ENCODE measurements at places on chromosomes 5 and 9.

GRCh38 chr9:104772714-104773510 is 9.0 kb downstream of the NIPSNAP3B start:
- H3K36me3 ChIP-seq = no peaks in the 10 kb centered on the region
- H3K27me3 ChIP-seq = no peaks in the 10 kb centered on the region
- H3K4me3 ChIP-seq = no peak overlapping the region
- no peak overlapping the region for H3K27ac ChIP-seq

- H3K27ac ChIP-seq = no peak overlapping the region
- H3K36me3 ChIP-seq = no peaks in the 10 kb centered on the region
- DNase-seq = no peak
- no peak overlapping the region for H3K4me3 ChIP-seq
Measured at GRCh38 chr9:69658987-69659675, 13.0 kb downstream of the APBA1 start.

DNA sequence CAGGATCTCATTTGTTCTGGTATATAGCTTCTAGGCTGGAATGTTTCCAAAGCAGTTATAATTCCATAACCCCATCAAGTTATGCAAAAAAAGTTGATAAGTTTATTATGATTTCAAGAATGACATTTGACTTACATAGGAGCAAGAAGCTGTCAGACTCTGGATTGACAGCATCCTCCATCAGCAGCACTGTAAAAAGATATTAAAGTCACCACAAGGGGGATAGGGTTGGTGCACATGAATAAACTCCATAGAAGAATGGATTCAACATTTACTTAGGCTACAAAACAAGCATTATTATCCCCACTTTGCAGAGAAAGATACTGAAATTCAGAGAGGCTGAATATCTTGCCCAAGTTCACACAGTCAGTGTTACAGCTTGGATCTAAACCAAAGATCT is 208.9 kb upstream of the SLC30A5 start:
- H3K4me3 ChIP-seq = no peak overlapping the region
- H3K27me3 ChIP-seq = no peaks in the 10 kb centered on the region
- peak; percentile 29 for DNase-seq
- H3K4me1 ChIP-seq = no peaks in the 10 kb centered on the region
- no peak overlapping the region for H3K27ac ChIP-seq
- no peaks in the 10 kb centered on the region for H3K36me3 ChIP-seq

- no peaks in the 10 kb centered on the region for H3K27me3 ChIP-seq
- no peak for DNase-seq
- H3K36me3 ChIP-seq = no peaks in the 10 kb centered on the region
- H3K4me3 ChIP-seq = no peak overlapping the region
Measured at GRCh38 chr5:36660397-36661049, 54.1 kb downstream of the SLC1A3 start.

DNA sequence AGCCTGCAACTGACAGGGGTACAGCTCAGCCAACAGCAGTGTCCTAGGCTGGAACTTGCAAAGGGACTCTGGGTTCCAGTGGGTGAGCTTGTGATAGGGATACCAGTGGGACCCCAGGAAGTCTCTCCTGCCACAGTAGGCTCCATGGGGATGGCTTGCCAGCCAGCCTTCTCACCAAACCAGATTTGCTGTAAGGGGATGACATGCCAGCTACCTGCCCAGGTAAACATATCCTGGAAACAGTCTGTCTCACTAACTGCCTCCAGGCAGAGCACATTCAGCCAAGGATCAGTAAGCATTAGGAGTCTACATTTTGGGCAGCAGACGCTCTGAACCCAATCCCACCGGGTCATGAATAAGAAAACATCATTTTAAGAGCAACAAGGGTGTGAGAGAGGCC is 49.9 kb downstream of the SIL1 start:
- no peak overlapping the region for H3K27ac ChIP-seq
- peaks cover 3% of the 10 kb centered on the region for H3K4me1 ChIP-seq
- DNase-seq = no peak
- H3K36me3 ChIP-seq = no peaks in the 10 kb centered on the region
- H3K27me3 ChIP-seq = no peaks in the 10 kb centered on the region

DNA sequence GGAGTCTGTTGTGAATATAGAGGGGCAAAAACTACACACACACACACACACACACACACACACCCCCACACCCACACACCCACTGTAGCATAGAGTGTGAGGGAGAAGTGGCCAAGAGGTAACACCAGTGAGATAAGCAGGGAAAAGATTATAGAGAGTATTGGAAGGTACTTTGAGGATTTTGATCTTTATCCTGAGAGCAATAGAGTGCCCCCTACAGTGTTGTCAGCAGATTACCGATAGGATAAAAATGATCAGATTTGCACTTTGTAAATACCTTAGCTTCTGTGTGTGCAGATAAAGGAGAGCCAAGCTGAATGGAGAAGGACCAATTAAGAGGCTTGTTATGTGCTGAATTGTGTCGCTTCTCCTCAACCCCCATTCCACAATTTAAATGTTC is 32.3 kb downstream of the ERCC6L2 start:
- no peaks in the 10 kb centered on the region for H3K36me3 ChIP-seq
- peak; percentile 83 for DNase-seq
- no peak overlapping the region for H3K27ac ChIP-seq

- H3K36me3 ChIP-seq = no peaks in the 10 kb centered on the region
- no peaks in the 10 kb centered on the region for H3K4me1 ChIP-seq
- H3K27ac ChIP-seq = no peak overlapping the region
- no peaks in the 10 kb centered on the region for H3K27me3 ChIP-seq
- DNase-seq = no peak
Measured at GRCh38 chr5:19891658-19892057, 96.3 kb downstream of the CDH18 start.

- DNase-seq = peak; percentile 73
- no peaks in the 10 kb centered on the region for H3K36me3 ChIP-seq
- H3K4me1 ChIP-seq = peaks cover 4% of the 10 kb centered on the region
Measured at GRCh38 chr5:109030360-109031143, 282.9 kb downstream of the FER start.

DNA sequence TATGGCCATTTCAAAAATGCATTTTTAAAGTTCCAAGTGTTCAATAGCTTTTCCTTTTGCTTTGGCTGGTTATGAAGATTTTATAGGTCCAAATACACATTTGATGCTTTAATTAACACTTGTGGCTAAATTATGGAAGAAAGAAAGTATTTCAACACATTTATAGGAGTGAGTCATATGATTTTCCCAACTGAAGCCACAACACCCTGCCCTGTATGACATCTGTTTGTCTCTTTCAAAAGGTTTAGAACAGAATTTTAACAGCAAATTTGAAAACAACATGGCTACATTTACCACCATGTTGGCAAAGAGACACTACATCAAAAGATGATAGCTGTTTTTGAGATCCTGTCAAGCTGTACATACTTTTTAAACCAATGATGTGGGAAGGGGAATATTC is 99.4 kb downstream of the TMEM174 start:
- no peak overlapping the region for H3K4me3 ChIP-seq
- H3K4me1 ChIP-seq = no peaks in the 10 kb centered on the region
- no peak overlapping the region for H3K27ac ChIP-seq
- DNase-seq = no peak
- H3K27me3 ChIP-seq = no peaks in the 10 kb centered on the region
- no peaks in the 10 kb centered on the region for H3K36me3 ChIP-seq

- H3K4me3 ChIP-seq = no peak overlapping the region
- DNase-seq = no peak
- H3K27ac ChIP-seq = no peak overlapping the region
- H3K4me1 ChIP-seq = no peaks in the 10 kb centered on the region
- H3K27me3 ChIP-seq = no peaks in the 10 kb centered on the region
Measured at GRCh38 chr9:112520069-112520468, 33.4 kb downstream of the KIAA1958 start.

GRCh38 chr5:78629624-78630023 is 18.9 kb downstream of the LHFPL2 start:
- H3K27me3 ChIP-seq = no peaks in the 10 kb centered on the region
- no peak overlapping the region for H3K27ac ChIP-seq
- no peak overlapping the region for H3K4me3 ChIP-seq
- peaks cover 38% of the 10 kb centered on the region for H3K4me1 ChIP-seq
- DNase-seq = no peak
- H3K36me3 ChIP-seq = no peaks in the 10 kb centered on the region

- no peak overlapping the region for H3K4me3 ChIP-seq
- H3K27ac ChIP-seq = no peak overlapping the region
- peaks cover under 1% of the 10 kb centered on the region for H3K4me1 ChIP-seq
Measured at GRCh38 chr9:4339357-4339756, 39.5 kb upstream of the GLIS3 start.

- no peak overlapping the region for H3K27ac ChIP-seq
- H3K36me3 ChIP-seq = no peaks in the 10 kb centered on the region
- no peaks in the 10 kb centered on the region for H3K27me3 ChIP-seq
- H3K4me1 ChIP-seq = no peaks in the 10 kb centered on the region
Measured at GRCh38 chr9:129398101-129398960, 220.3 kb upstream of the IER5L start.

GRCh38 chr5:174329738-174330137 is 284.2 kb downstream of the NSG2 start:
- H3K4me1 ChIP-seq = peaks cover 5% of the 10 kb centered on the region
- no peaks in the 10 kb centered on the region for H3K27me3 ChIP-seq
- H3K27ac ChIP-seq = no peak overlapping the region
- DNase-seq = no peak
- no peak overlapping the region for H3K4me3 ChIP-seq
- no peaks in the 10 kb centered on the region for H3K36me3 ChIP-seq

DNA sequence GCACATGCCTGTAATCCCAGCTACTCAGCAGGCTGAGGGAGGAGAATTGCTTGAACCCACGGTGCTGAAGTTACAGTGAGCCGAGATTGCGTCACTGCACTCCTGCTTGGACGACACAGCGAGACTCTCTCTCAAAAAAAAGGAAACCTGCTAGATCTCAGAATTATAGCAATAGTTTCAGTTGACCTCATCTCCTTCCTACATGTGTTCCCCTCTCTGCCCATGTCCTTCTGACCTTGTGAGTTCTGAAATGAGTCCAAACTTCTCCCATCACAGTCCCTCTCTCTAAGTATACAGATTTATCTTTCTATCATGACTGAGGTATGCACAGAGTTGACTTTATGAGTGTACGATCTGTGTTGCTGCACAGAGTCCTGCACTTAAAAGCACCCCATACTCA is 44.6 kb upstream of the SHOC1 start:
- H3K4me1 ChIP-seq = no peaks in the 10 kb centered on the region
- no peaks in the 10 kb centered on the region for H3K27me3 ChIP-seq
- H3K27ac ChIP-seq = no peak overlapping the region

GRCh38 chr5:67610186-67610912 is 413.8 kb upstream of the CD180 start:
- no peak overlapping the region for H3K27ac ChIP-seq
- no peaks in the 10 kb centered on the region for H3K36me3 ChIP-seq
- no peaks in the 10 kb centered on the region for H3K4me1 ChIP-seq
- no peak overlapping the region for H3K4me3 ChIP-seq

DNA sequence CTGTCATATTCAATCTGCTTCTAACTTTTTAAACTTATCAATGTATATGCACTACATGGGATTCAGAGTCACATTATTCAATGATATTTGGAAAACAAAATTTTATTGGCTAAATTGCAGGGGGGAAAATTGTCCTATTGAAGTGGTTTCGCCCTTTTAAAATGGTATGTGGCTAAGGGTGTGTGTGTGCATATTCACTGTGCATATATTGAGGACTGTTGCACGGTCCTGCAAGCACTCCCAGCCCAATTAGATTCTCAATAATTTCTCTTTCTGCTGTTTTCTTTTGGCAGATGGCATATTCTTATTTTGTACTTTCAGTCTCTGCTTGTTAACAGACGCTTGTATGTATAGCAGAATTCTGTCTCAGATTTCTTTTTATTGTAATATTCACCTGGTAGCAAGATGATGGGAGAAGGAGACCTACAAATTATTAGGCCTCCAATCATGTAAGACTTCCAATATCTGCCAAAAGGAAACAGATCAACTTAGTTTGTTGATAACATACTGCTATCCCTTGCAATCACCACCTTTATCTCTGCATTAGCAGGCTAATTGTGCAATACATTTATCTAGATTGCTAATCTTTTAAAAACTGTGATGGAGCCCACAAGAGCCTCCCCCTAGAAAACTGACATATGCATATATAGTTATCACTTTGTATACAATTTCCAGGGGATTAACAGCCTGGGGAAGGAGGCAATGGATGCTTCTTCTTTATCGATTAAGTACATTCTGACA is 411.5 kb downstream of the PLK2 start:
- no peak overlapping the region for H3K4me3 ChIP-seq
- H3K4me1 ChIP-seq = peaks cover 2% of the 10 kb centered on the region
- no peak overlapping the region for H3K27ac ChIP-seq
- peak; percentile 66 for DNase-seq

- no peak for DNase-seq
- no peak overlapping the region for H3K27ac ChIP-seq
Measured at GRCh38 chr5:141691286-141691866, 9.3 kb upstream of the ARAP3 start.

- H3K36me3 ChIP-seq = no peaks in the 10 kb centered on the region
- H3K27ac ChIP-seq = no peak overlapping the region
- H3K4me3 ChIP-seq = no peak overlapping the region
- H3K27me3 ChIP-seq = no peaks in the 10 kb centered on the region
- H3K4me1 ChIP-seq = no peaks in the 10 kb centered on the region
Measured at GRCh38 chr5:67032921-67033664, 163.5 kb downstream of the CD180 start.

- DNase-seq = no peak
- no peak overlapping the region for H3K4me3 ChIP-seq
- no peaks in the 10 kb centered on the region for H3K27me3 ChIP-seq
- H3K4me1 ChIP-seq = no peaks in the 10 kb centered on the region
Measured at GRCh38 chr5:68007451-68007850, 208.1 kb upstream of the PIK3R1 start.

- no peaks in the 10 kb centered on the region for H3K4me1 ChIP-seq
- H3K4me3 ChIP-seq = no peak overlapping the region
- no peak overlapping the region for H3K27ac ChIP-seq
- no peaks in the 10 kb centered on the region for H3K36me3 ChIP-seq
- no peak for DNase-seq
Measured at GRCh38 chr5:73254642-73255041, 81.6 kb downstream of the TMEM174 start.

GRCh38 chr5:170293273-170293672 is 4.3 kb downstream of the LCP2 start:
- H3K4me1 ChIP-seq = peaks cover 2% of the 10 kb centered on the region
- H3K27me3 ChIP-seq = no peaks in the 10 kb centered on the region

DNA sequence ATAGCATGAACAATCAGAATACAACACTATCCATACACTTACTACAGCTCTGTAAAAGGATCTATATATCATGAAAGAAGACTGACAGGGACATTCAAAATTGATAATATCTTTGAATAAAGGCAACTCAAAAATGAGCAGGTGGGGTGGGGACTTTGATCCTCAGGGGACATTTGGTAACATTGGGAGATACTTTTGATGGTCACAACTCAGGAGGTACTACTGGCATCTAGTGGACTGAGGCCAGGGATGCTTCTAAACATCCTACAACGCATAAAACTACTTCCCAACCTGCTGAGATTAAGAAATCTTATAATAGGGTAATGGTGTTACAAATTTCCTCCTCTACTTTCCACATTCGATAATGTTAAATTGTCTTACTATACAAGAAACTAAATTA is 243.9 kb downstream of the ARL15 start:
- no peaks in the 10 kb centered on the region for H3K36me3 ChIP-seq
- H3K4me3 ChIP-seq = no peak overlapping the region
- H3K27ac ChIP-seq = no peak overlapping the region

- no peak overlapping the region for H3K27ac ChIP-seq
- H3K36me3 ChIP-seq = no peaks in the 10 kb centered on the region
- H3K4me3 ChIP-seq = no peak overlapping the region
- H3K27me3 ChIP-seq = no peaks in the 10 kb centered on the region
Measured at GRCh38 chr9:121443981-121444380, 55.7 kb downstream of the GGTA1 start.
